ENCODE measurements at places on chromosomes 16 and 17. TPM values are rescaled to one million over a fixed set of nuclear protein-coding genes. Genes with fewer than 3 reads are reported as not detected.

The HIGD1B gene
- 0.34 TPM for polyA plus RNA-seq

The ADAMTS18 gene
- not detected for polyA plus RNA-seq

The SNAI3 gene
- not detected for polyA plus RNA-seq

The FBXW10 gene
- not detected for polyA plus RNA-seq

The PIRT gene
- not detected for polyA plus RNA-seq

The UBE2O gene
- polyA plus RNA-seq, result 11.5 TPM

The TBC1D3G gene
- polyA plus RNA-seq, result not detected

The HOXB8 gene
- 1.4 TPM for polyA plus RNA-seq

The NUPR1 gene
- 22.2 TPM for polyA plus RNA-seq

The NPIPB9 gene
- 0.05 TPM for polyA plus RNA-seq

The MT2A gene
- polyA plus RNA-seq, result 225 TPM

DNA sequence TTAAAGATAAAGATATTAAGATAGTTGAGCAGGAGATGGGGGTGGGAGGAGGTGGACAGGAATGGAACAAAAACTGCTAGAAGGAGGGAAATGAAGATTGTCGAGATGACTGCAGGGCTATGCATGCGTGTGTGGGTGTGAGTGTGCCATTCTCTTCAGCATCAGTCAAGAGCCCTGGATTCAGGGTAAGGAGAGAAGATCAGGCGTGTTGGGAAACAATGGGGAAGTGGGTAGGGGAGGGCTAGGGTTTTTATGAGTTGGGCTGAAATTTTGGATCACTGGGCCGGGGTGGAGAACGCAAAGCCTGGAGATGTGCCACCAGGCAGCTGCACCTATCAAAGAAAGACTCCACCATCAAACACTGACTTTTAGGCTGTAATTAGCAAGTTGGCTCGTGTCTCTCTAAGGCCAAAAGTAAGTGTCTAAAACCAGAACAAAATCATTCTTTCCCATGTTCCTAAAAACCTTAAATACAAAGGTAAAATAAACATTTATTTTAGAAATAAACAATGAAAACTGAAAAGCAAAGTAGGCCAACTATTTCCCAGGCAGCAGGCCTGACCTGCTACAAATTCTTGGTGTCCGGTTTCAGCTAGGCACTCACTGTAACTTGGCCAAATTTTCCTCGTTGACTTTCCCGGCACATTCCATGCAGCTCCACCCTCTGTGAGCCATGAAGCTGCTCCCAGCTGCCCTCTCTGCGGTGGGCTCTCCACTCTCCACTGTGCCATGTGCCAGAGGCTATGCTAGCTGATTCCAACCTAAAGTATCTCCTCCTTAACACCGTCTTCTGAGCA lies 4.2 kb downstream of the CDRT4 start:
- DNase-seq, result peak; percentile 93

GRCh38 chr16:2971985-2972784 lies 3.0 kb downstream of the PAQR4 start:
- DNase-seq, result no peak

DNA sequence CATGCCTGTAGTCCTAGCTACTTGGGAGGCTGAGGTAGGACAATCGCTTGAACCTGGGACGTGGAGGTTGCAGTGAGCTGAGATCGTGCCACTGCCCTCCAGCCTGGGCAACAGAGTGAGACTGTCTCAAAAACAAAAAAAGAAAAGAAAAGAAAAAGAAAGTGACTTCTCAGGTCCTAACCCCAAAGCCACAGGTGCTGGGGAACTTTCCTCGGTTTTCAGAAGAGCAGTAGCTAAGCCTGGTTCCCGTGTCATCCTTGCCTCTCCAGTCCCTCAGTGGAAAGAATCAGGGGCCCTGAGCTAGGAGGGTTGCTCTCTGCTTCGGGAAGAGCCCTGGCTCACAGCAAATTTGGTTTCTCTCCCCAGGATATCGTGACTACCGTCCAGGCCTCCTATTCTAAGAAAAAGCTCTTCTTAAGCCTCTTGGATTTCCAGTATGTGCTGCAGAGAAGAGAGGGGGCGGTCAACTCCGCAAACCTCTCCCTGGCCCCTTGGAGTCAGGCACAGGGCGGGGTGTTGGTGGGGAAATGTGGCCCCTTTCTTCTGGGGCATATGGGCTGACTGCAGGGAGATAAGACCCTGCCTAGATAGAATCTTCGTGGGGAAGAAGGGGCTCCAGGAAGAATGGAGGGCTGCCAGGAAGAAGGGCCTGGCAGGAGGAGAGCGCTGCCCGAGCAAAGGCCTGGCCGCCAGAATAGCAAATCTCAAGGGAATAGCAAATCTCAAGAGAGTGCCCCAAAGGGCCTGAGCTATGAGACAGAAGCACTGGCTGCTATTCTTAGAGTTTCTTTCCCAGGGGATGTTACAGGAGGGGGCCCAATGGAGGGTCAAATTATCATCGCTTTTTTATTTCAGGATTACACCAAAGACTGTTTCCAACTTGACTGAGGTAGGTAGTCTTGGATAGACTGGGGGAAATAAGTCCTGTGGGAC lies 8.3 kb upstream of the NLRC5 start:
- no peak for DNase-seq

DNA sequence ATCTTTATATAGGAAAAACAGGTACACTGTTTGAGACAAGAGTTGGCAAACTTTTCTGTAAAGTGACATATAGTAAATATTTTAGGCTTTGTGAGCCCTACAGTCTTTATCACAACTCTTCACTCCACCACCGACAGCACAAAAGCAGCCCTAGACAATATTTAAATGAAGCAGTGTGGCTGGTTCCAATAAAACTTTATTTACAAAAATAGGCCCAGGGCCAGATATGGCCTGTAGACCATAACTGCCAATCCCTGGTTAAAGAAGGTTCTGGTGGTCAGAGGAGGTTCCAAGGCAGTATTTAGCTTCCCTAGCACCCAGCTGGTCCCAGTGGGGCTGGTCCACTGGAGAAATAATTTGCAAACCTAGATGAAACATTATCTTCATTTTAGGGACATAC lies 3.6 kb downstream of the FAM117A start:
- DNase-seq, result no peak

DNA sequence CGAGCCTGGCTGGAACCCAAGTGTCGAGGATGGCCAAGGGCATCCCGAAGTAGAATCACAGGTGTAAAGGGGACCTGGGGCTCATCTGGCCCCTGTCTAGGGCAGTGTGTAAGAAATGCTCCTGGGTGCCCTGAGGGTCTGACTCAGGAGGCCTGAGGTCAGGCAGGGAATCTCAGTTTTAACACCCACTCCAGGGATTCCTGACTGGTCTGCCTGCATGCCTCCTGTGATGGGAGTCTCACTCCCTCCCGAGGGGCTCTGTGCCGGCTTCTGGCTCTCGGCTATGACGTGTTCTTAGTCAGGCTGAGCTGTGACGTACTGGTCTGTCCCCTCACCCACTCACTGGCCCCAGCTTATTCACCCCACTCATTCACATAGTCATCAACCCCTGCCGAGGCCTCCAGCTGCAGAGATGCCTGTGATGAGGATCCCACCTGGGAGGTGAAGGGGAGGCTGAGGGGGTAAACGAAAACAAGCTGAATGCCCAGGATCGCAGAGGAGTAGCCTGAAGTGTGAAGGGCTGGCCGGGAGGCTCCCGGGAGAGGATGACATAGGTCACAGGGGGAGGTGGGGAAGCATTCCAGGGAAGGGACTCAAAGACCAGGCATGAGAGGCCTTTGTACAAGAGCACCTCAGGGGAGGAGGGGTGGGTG lies 23.8 kb downstream of the FAM83G start:
- no peak for DNase-seq

DNA sequence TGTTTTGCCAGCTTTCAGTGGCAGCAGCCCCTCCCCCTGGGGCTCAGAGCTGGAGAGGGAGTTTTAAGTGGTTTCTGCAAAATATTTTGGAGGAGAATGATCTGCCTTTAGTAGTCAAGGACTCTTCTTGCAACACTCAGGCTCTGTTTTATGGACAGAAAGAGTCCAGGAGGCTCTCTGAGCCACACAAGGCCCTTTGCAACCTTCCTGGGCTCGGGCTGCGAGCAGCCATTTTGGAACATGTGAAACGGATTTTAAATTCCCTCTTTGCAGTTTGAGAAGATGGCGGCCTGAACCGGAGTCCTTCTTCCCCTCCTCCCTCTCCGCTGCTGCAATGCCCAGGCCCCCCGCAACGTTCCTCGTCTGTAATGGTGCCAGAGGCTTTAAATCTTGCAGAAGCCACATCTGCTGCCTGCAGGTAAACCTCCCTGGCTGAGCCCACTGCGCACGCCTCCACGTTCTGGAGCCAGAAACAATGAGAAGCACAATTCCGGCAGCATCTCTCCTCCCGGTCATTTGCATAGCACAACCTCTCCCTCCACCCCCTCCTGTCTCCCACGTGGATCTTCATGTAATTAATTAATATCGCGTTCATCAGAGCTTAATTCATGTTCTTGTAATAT lies 386.1 kb downstream of the SEC14L1 start:
- DNase-seq, result no peak

- peak; percentile 18 for DNase-seq
Observed at GRCh38 chr16:1026784-1027500, 45.4 kb downstream of the SOX8 start.

GRCh38 chr17:33785281-33785680 lies 469.8 kb upstream of the CCL2 start:
- DNase-seq, result no peak

GRCh38 chr17:81402530-81402941 lies 7.3 kb downstream of the BAHCC1 start:
- no peak for DNase-seq

- DNase-seq, result no peak
Observed at GRCh38 chr17:51647826-51648225, 387.5 kb downstream of the UTP18 start.

- DNase-seq, result peak; percentile 95
Observed at GRCh38 chr16:14629919-14630619, at the start of gene PARN. Gene PARN, minus strand, starts transcription at chr16:14630260. Its CDS starts 135 bp downstream, at chr16:14630125.

GRCh38 chr17:58268774-58269556 lies 11.8 kb downstream of the MPO start:
- no peak for DNase-seq

- DNase-seq, result no peak
Observed at GRCh38 chr17:30472238-30472890, 4.8 kb upstream of the GOSR1 start.

GRCh38 chr16:70788668-70789594 lies 12.0 kb downstream of the VAC14 start:
- DNase-seq, result peak; percentile 85

- no peak for DNase-seq
Observed at GRCh38 chr17:56623383-56623782, 29.9 kb downstream of the NOG start.

DNA sequence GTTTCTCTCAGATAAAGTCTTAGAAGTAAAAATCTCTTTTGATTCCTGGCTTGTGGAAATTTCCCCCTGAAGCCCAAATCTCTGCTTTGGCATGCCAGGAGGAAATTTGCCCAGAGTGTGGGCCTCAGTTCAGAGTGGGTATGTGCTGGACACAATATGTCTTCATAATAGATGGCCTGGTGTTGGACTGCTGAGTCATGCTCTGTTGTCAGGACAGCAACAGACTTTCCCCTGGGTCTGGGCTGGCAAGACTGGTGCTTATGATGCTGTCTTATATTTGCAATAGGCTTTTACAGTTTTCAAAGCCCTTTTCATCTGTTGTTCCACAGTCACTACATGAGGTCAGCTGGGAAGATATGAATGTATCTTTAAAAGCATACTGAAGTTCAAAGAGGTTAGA lies 57.0 kb downstream of the SHISA9 start:
- no peak for DNase-seq

DNA sequence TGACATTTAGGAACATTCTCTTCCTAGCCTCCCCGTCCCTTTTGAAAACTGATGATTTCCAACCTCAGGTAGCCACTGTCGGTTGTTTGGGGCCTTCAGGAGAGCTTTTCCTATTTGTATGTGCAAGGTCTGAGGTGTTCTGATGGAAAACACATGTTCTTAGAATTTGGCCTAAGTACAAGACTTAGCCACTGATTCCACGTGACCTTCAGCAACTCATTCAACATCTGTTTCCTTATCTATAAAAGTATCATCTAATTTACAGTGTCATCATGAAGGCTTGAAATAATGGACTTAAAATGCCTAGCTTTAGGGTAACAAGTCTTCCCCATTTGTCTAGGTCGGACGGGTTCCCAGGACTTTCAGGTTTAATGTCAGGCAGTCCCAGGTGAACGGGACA lies 259.3 kb downstream of the SOX9 start:
- DNase-seq, result no peak

DNA sequence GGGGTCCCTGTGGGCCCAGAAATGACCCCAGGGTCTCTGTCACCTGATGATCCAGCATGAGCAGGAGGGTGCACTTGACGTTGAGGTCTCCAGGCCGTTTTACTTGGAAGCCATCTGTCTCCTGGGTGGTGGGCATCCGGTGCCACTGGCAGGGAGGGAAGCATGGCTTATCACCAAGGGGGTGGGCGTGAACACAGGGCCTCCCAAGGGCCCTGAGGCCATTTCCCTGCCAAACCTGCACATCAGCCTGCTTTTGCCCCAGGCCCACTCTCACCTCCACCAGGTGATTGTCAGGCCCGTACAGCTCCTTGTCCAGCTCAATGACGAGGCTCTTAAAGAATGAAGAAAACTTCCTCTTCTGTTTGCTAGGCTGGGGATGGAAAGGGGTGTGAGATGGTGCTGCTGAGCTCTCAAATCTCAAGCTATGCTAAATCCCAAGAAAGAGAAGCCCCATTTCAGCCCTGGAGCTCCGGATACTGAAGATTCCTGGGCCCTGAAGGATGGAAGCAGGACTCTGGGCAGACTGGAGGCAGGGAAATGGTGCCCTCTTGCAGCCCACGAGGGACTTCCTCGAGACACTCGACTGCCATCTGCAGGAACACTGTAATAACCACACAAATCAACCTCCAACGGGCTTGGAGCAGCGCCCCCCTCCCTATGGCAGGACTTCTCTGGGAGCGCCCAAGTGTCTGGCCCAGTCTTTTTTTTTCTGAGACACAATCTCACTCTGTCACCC lies 7.1 kb upstream of the FTSJ3 start:
- peak; percentile 82 for DNase-seq

- DNase-seq, result peak; percentile 84
Observed at GRCh38 chr17:78706271-78706915, 75.7 kb downstream of the CYTH1 start.

- DNase-seq, result no peak
Observed at GRCh38 chr16:1047123-1047522, 25.4 kb upstream of the SSTR5 start.

GRCh38 chr17:39677542-39678339 lies 9.5 kb downstream of the PNMT start:
- DNase-seq, result no peak

DNA sequence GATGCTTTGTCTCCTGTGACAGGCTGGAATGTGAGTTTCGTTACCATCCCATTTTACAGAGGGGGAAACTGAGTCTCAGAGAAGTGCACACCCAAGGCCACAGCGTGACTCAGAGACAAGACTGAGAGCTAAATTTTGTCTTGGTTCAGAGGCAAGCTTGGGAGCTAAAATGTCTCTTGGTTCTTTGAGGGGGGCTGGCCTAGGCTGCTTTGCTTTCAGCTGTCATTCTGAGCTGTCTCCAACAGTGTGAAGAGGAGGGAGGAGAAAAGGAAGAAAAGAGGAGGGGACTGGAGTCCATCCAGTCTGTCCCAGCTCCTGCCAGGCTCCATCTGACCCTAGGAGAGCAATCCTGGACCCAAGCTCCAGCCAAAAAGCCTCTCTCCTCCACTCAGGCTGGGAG lies at the start of gene CLEC19A:
Gene CLEC19A, plus strand, starts transcription at position 301 of the 400 bp plus-strand sequence. CDS start 121 bp downstream, outside the sequence.
- DNase-seq, result no peak

Measured in fibroblast of lung (primary cell).